ENCODE measurements at places on chromosomes 5 and 9. TPM values are rescaled to one million over a fixed set of nuclear protein-coding genes. Genes with fewer than 3 reads are reported as not detected.

GRCh38 chr5:17897776-17898175, 263.5 kb downstream of the TAF11L14 start:
- no peak for DNase-seq

DNA sequence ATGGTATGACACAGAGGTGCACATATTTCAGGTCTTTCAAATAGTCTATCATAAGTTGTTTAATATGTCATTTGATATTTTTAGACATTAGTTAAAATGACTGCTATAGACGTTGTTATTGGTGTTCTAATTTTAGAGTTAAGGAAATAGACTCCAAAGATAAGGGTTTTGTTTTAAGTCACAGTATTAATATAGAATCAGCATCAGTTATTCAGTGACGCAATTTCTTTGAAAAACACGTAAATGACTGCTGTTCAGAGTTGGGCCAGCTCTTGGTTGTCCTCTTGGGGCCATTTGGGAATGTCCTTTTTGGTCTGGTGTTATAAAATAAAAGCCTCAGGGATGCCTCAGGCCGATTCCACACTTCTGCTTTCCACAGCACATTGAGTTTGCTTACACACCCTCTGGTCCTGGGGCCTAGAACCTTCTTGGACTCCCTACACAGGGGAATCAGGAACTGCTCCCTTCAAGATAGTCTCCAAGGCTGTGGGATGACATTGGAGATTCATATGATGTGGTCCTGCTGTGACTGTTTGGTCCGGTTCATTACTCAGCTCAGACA, 14.3 kb downstream of the OTULIN start:
- DNase-seq, result no peak

- DNase-seq, result no peak
Measured at GRCh38 chr9:93713716-93714115, 137.3 kb downstream of the PHF2 start.

- DNase-seq, result no peak
Measured at GRCh38 chr9:3578786-3579185, 53.0 kb upstream of the RFX3 start.

DNA sequence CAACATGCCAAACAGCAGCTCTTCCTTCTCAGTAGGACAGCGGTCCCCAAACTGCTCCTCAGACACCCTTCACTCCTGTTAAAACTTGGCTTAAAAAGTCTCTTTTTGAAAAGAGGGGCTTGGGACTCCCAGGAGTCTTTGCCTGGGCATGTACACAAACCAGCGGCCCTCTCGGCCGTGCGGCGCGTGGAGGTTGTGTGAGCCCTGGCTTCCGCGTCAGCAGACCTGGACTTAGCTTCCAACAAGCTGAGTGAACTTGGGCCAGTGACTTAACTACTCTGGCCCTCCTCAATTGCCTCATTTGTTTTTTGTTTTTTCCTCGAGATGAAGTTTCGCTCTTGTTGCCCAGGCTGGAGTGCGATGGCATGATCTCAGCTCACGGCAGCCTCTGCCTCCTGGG, 15.3 kb upstream of the NTNG2 start:
- DNase-seq, result no peak

GRCh38 chr9:129697656-129698253, 32.3 kb downstream of the PRRX2 start:
- peak; percentile 81 for DNase-seq

- no peak for DNase-seq
Measured at GRCh38 chr9:92949266-92949982, 2.1 kb downstream of the FGD3 start.

DNA sequence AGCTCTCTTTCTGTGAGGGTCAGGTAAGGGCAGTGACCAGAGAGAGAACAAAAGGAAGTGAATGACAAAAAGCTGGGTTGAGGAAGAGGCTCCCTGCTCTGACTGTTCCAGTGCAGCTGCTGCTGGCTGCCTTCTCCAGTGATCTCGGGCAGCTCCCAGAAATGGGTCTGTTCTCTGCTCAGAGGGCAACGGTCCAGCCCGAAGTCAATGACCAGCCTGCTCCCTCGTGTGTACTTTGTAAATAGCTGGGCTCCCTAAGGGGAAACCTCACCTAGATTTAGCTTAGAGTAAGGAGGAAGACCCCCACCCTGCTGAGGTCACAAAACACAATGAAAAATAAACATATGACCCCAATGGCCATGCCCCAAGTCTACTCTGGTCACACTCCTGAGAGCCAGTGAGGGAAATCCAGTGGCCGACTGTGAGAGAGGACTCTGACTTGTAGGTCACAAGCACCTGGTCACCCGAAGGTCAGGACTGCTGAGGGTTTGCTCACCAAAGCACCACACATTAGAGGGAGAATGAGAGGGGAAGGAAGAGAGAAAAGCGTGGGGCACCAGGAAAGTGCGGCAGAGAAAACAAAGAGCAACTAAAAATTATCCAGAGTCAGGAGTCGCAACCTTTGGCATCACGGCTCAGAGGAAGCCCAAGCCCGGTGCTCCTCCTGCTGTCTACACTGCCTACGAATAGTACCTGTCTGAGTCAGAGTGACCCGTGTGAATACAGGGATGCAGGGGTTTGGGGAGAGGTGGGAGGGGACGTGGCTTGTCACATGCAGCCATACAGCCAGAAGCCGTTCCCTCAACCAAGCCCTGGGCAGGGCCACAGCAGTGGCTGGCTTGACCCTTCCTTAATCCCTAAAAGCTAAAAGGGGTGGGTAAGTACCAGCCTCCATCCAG, 19.8 kb downstream of the NIPAL4 start:
- no peak for DNase-seq

- DNase-seq, result no peak
Measured at GRCh38 chr5:76608833-76609232, 14.4 kb downstream of the F2RL2 start.

GRCh38 chr5:34870382-34870781, 31.4 kb downstream of the TTC23L start:
- DNase-seq, result no peak

Gene ESM1
- 0.07 TPM for total RNA-seq

DNA sequence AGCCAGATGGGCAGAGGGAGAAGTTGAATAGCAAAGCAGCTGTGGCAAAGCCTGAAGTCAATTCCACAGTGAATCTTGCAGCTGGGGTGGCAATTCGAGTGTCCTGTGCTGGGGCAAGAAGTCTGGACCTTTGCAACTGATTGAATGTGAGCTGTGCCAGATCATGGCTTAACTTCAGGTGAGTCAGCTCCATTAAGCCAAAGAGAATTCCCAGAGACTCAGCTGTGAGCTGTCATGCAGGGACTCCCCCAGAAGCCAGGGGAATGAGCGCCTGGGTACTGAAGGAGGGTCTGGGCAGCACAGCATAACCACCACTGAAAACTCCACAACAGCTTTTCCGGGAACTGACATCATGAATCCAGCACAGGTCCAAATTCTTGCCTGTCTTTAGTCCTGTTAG, 153.5 kb upstream of the TRPC7 start:
- peak; percentile 33 for DNase-seq

DNA sequence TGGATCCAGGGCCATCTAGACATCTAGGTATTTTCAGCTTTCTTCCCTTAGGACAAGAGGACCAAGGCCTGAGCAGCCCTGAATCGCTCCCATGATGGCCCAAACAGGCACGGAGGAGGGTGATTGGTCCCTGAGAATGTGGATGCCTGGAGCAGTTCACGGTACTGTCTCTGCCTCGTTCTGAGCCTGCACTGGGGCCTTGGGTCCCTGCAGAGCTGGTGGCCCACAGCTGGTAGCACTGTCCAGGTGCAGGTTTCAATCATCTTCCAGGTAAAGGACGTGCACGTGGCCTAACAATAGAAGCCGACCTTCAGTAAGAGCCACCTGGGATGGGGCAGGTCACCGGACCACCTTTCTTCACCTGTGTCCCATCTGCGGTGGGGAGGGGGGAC, 19.4 kb upstream of the FCN1 start:
- DNase-seq, result no peak

DNA sequence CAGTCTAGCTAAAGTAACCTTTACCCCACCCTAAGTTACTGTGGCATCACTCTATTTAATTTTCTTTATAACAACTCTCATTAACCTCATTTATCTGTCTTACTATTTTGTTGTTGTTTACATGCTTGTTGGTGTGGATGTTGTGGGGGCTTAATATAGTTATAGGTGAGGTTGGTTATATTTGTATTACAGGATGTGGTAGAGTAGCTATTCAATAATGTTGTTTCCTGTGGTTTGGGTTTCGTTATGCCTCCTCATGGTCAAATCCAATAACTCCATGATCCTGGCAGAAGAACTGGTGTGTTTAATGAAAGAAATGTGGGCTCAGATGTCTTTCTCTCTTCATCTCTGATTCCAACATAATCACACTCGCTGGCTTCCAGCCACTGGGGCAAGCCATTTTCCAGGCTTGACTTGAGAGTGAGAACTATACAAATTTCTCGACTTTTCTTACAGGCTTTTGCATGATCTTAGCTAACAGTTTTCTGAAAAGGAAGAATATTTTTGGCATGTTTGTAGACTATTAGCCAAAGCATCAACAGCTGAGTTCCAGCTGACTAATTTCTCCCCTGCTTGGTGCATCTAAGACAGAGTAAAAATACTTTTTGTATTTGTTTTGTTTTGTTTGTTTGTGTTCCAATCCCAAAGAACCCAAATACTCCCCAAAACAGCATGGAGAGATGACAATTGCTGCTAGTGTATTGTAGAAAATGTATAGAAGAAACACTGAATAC, 303.7 kb upstream of the PAPPA start:
- peak; percentile 70 for DNase-seq

DNA sequence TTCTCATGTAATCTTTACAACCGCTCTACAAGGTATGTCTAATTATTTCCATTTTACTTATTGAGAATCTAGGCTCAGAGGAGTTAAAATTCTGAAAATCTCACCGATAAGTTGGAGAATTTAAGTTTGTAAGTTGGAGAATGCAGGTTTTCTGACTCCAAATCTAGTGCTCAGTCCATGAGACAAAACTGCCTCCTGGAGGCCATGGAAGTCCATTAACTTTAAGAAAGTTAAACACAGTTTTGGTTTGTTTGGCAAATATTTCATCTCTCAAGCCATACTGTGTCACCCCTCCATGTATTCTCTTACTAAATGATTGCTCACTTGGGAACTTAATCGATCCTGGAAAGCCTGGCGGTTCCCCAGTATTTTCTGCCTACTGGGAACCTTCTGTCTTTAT, 52.6 kb downstream of the INIP start:
- DNase-seq, result no peak

Gene TRIM36
- total RNA-seq, result 0.10 TPM

Gene ASS1
- total RNA-seq, result 752 TPM

DNA sequence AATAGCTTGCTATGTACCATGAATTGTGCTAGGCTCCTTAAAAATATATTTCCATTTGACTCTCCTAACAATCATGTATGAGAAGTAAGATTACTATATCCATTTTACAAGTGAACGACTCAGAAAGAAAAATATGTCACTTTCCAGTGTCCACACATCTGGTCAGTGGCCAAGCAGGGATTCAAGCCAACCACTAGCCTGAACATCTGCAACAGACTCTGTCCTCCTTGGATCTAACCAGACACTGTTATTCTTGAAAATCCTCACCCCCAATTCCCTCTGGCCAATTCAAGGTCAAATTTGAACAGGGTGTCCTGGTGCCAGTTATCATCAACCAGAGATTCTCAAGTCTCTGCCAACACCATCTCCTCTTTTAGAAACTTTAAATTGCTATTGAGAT, 344.1 kb upstream of the WWC1 start:
- DNase-seq, result peak; percentile 27

Gene SPINK7
- not detected for total RNA-seq

DNA sequence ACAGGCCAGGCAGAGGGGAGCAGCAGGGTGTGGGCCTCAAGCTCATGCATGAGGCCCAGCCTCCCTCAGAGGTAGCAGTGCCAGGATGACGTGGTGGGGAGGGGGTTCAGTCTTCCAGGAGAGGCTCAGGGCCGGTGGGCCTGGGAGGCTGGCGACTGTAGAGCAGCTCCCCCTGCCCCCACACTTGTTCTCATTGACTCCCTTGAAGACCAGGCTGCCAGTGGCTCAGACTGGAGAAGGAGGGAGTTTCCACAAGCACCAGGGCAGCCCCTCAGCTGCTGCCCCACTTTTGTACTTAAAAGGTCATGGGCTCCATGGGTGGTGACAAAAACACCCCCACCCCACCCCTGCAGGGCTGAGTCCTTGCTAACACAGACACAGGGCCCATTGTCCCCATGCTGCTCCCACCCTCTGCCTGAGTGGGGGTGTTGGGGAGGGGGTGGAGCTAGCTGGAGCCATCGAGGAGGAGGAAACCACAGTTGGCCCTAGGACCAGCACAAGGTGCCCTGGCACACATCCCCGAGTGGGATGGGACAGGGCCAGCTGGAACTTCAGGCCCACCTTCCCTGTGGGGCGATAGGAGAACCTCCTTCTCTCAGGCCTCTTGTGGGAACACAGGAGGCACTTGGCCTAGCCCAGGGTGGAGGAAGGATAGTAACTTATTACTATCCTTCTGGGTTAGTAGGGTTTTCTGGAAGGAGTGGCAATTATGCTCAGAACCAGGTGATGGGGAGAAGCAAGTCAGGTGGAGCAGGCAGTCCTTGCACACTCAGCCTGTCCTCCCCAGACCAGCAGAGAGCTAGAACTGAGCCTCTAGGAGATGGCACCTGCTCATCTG, 10.7 kb downstream of the PDLIM4 start:
- DNase-seq, result no peak

Measured in MG63 (cell line).